A549 treated with Hydrocortisone at 1 μM for 4 hours (cell line): ENCODE measurements at places on chromosomes 13 and 19. TPM values are rescaled to one million over a fixed set of nuclear protein-coding genes. Genes with fewer than 3 reads are reported as not detected.

Gene TNFAIP8L1
- total RNA-seq: 2.9 to 4.0 TPM (median 3.9 TPM) in 5 replicates

Gene BEST2
- total RNA-seq: 2.0 to 2.9 TPM (median 2.3 TPM) in 5 replicates

Gene PNMA8B
- total RNA-seq: not detected in 5 replicates

Gene CACNA1A
- total RNA-seq: 0.03 to 0.20 TPM (median 0.07 TPM) in 4 of 5 replicates, not detected in the other

Gene C13orf46
- total RNA-seq: 0.14 to 0.21 TPM (median 0.18 TPM) in 5 replicates

Gene ZGLP1
- 0.66 to 2.8 TPM (median 2.3 TPM) in 5 replicates for total RNA-seq
